ENCODE measurements at places on chromosomes 1 and 21.

GRCh38 chr1:176843352-176844297 lies 320.9 kb downstream of the ASTN1 start:
- DNase-seq, result peak; percentile 77

- DNase-seq, result no peak
Measured at GRCh38 chr1:203250911-203251310, 21.4 kb upstream of the CHIT1 start.

DNA sequence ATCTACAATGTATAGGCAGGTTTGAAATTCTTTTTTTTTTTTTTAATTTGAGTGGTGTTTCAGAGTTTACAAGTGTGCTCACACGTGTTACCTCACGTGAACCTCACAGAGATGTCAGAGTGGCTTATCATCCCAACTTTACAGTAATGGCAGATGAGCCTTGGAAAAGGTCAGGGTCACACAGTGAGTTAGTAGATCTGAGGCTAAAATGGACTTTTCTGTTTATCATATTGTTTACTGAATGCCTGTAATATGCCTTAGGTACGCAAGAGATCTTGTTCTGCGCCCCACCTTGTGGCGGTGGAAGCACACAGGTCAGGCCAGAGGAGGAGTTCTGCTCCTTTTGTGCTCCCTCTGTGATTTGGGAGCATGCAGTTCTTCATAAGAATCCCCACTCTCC lies 80.0 kb downstream of the DYRK1A start:
- no peak for DNase-seq

DNA sequence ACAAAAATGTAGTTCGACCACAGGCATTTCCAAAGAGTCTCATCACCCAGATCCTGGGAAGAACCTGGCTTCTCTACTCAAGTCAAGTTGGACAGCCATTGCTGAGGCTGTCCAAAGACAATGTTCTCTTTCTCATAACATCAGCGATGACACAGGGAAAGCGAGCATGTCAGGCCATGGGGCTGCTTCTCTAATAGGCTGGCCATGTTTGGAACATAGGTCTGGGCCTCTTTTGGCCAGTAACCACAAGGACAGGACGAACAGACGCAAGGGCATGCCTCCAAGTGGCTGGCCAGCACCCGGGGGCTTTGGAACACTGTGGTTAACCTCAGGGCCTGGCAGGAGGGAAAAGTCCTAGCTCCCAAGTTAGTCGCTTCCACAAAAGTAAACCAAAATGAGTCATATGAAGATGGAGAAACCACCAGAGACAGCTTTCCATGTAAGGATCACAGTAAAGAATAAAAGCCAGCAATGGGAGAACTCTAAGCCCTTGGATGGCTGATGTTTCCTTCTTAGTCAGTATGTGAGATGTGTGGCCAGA lies 80.6 kb upstream of the SLC44A3 start:
- DNase-seq, result peak; percentile 54

DNA sequence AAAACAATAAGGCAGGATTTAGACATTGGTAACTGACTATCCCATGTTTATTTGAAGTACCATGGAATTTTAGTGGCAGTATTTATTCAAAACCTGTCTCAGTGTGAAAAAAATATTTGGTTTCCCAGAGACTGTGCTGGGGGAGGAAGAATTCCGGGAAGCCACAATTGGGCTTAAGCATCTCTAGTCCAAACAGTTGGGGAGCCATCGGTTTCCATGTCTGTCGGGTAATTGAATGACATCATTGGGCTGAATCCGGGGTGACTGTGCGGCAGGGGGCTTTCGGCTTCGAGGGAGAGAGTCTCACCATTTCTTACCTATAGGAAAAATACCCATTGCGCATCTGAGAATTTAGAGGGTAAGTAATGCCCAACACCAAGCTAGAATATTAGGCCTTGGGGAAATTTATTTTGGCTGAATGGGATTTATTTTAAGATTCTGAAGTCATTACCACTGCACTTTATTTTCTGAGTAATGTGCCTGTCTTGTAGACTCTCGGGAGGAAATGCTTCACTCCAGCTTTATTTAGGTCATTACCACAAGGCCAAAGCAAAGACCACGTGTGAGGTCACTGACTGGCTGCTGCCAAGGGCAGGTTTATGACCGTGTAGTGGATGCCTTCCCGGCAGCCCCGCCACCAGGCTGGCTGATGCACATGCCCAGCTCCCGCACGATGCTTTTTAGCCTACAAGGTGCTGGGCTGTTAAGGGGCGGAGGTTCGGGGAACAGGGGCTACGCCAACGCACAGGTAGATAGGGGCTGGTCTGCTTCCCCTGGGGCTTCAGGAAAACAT lies 23.1 kb upstream of the UMODL1 start:
- DNase-seq, result peak; percentile 67

DNA sequence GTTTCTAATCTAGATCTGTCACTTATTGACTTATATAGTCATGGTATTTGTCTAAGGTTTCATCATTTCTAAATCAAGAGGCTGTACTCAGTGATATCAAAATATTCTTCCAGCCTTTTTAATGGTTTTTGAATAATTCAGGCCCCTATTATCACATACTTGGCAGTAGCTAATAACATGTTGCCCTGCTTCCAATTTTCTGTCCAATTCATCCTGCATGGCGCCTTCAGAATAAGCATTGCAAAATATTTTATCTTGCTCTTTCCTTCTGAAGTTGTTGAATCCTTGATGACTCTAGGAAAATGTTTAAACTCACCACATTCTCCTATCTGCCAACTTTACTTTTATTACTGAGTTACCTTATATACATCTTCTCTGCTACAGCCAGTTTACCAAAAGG lies 517.2 kb upstream of the B3GALT2 start:
- no peak for DNase-seq

- DNase-seq, result no peak
Measured at GRCh38 chr1:113742515-113742914, 16.8 kb downstream of the PHTF1 start.

DNA sequence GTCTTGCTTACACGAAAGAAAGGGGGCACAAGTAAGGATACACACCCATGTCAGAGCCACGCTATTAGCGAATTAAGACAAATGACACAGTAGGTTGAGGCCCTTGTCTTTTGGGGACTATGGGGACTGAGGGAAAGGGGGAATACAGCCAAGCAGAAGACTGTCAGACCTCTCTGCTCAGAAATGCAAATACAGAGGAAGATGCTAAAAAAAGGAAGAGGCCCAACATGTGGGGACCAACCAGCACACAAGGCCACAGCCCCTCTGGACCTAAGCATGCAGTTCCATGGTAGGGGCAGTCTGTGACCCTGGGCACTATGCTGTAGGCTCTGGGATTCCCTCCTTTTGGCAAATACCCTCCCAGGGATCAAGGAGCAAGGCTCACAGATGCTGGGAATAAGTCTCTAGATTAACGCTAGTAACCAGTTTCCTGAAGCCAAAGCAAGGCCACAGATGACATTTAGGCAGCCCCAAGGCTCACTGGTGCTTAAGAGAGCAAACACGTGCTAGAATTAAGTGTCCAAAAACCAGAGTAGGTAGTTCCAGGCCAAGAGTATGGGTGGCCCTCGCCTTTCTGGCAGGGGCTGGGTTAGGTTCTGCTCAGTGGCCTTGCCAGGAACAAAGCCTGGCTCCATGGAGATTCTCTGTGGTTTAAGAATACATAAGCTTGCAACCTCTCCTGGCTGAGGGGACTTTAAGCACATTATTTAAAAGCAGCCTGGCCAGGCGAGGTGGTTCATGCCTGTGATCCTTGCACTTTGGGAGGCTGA lies 38.2 kb downstream of the RABIF start:
- DNase-seq, result peak; percentile 49

DNA sequence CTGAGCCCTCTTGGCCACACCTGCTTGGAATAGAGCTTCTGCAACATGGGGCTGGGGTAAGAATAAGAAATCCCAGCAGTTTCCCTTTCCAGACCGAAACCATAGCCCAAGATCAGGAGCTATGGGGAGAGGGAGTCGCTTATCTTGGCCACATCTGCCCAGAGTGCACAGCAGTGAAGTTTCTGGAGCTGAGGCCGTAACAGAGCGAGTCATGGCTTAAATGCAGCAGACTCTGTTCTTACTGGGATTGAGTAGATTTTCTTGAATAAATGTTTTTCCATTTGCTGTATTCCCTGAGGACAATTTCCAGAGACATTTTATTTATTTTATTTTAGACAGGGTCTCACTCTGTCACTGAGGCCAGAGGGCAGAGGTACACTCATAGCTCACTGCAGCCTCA lies 33.5 kb downstream of the CFAP57 start:
- DNase-seq, result no peak

DNA sequence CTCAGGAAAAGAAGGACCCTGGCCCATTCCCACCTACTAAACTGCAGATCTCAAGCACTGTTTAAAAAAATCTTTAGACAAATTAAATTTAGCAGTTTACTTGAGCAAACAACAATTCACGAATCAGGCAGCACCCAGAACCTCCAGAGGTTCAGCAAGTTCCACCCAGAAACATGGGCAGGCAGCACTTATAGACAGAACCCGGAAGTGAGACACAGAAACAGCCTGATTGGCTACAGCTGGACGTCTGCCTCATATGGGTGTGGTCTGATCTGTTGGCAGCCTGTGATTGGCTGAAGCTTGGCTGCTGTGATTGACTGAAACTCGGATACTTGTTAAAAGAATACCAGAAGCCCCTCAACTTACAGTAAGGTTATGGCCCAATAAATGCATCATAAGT lies 34.7 kb upstream of the COL6A2 start:
- DNase-seq, result no peak

- no peak for DNase-seq
Measured at GRCh38 chr1:63912643-63913042, 138.8 kb downstream of the ROR1 start.

DNA sequence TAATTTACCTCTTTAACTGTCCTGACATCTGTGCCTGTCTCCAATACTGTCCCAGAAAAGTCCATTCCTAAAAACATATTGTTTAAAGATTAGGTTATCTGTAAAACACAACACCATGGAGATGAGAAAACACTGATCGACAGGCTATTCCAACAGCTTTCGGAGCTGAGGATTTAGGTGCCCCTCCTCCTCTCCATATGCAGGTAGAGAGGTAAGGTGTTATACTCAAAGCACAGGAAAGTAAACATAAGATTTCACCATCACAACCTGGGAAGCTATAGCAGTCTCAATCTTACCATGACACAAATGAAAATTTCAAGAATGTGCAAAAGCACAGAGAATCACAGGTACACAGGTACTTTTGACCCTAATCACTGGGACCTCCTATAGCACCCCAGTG lies 60.9 kb upstream of the RASAL2 start:
- no peak for DNase-seq

DNA sequence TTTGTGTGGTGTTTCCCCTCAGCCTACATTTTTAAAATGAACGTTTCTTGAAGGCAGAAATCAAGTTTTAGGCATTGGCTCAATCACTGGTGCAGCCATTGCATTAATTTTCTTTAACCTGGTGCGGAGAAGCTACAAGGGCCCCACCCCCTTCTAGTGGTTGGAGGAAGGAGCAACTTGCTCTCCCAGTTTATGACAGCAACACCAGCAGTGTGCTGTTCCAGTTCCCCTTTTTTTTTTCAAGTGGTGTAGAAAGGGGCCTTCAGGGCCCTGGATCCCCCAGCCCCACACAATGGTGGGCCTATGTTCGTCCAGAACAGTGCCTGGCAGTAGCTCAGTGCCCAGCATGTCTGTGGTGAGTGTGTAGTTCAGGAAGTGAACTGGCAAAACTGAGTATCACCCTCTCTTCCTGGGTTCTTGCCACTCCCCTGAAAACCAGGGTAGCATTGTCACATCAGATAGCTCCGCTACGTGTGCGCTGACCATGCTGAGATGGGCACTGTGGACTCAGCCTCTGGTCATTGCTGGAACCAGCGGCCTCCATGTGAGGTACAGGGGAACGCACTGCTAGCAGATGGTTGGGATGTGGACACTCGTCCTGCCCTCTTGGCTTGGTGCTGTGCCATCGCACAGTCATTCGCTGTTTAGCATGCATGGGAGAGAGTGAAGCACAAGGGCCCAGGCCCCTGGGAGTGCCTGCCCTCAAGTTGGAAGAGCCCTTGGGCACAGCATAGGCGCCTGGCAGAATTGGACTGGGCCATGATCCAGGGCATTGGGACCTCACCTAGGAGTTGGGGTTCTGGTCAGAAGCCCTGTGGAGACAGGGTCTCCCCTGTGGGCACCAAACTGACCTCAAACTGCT lies 7.2 kb downstream of the ARF1 start:
- DNase-seq, result peak; percentile 17

DNA sequence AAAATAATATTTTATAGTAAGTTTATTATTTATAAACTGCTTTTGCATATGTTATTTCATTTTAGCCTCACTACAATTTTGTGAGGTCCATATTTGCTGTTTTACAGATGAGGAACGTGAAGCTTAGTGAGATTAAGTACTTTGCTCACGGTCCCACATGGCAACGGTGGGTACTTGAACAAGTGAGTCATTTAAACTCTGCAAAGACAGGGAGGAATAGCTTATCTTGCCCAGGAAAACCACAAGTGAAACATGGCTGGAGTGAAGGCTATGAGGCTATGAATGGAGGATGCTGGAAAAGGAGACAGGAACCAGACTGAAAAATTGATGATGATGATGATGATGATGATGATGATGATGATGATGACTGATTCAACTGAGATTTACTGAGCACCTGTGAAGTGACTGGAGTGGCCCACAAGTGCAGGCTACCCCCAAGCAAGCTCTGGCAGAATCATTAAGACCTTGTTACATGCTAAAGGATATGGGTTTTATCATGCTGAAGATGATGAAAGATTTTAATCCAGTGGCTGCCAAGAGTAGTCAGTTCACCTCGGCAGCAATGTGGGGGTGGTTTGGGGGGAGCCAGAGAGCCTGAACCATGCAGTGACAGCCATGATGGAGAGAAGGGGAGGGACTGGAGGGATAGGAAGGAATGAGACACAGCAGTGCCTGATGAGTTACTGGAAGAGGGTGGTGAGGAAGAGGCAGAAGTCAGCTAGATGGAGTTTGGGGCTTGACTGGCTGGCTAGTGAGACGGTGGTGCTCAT lies 1.4 kb upstream of the ABCA4 start:
- no peak for DNase-seq

DNA sequence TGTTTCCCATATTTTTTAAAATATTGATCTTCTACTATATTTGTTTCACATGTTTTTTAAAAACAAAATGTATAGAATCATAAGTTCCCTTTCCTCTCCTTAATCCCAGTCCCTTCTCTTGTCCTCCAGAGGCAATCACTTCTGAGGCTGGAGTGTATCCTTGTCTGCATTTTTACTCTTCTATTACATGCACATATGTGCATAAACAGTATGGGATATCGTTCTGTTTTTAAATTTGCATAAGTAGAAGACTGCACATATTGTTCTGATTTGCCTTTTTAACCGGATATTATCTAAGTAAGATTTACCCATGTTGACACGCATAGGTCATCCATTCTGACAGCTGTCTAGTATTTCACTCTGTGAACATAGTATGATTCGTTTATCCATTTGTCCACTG lies 142.0 kb downstream of the TRABD2B start:
- DNase-seq, result no peak

DNA sequence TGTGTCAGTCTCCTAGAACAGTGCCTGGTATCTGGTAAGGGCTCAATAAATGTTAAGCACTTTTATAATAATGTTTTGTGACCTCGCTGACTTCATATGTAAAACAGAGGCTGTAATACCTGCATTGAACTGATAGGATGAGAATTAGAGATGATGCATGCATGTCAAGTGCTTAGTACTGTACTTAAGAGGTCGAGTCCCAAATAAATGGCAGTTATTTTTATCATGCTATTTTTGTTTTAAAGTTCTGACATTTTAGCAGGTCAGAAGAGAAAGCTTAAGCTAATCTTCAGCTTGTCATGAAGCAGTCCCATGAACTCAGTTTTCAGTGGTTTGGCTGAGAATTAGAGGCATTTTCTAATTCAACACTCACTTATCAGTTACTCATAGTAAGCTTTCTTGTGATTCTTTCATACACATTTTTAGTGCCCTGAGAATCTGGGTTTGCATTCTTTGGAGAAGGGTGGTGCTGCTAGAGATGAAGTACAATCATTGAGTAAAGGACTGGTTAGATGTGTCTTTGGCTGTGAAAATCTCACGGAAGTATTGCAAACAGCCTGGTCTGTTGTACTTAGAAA lies 75.7 kb upstream of the RAVER2 start:
- DNase-seq, result no peak
